ENCODE measurements at places on chromosomes 1 and 21.

DNA sequence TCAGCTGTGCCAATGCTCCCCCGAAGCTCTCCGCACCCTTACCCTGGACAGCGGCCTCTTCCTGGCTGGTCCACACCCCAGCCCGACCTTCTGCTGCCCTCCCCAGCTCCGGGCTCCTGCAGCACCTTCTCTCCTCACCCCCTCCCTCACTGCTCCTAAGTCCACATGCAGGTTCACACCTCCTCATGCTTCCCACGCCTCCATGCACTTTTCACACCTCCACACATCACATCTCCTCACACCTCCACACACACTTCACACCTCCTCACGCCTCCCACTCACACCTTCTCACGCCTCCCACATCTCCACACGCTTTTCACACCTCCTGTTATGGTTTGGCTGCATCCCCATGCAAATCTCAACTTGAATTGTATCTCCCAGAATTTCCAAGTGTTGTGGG is 18.9 kb downstream of the GPR137B start:
- no peak for DNase-seq

DNA sequence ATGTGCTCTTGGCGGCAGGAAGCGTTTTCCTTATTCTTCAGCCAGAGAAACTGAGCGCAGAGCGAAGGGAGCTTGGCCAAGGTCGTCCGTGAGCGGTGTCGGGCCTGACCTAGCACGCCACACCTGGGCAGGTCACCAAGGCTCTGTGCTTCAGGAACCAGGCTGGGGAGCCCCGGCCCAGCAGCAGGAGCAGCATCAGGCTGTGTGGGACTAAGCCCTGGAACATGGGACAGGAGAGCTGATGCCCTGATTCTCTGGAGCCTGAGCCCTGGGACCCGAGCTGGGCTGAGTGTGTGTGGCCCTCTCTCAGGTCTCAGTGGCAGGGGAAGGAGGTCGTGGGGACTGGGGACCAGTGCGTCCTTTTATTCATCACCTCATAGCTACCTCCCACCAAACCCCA is 65.2 kb upstream of the ABCG1 start:
- no peak for DNase-seq

GRCh38 chr1:231927431-231927830 is 300.8 kb downstream of the DISC1 start:
- DNase-seq: no peak

DNA sequence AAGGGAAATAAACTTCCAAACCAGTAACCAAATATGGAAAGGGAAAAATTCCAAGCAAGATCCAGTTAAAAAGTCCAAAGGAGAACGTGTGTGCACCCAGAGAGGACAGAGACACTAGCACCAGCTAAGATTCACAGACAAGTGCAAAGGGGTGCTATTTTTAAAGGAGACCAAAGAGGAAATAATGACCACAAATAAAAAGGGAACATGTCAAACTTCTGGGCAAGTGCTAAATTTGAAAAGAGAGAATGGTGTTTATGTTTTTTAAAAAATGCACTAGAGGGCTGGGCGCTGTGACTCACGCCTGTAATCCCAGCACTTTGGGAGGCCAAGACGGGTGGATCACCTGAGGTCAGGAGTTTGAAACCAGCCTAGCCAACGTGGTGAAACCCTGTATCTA is 8.6 kb downstream of the JAM2 start:
- DNase-seq: no peak

DNA sequence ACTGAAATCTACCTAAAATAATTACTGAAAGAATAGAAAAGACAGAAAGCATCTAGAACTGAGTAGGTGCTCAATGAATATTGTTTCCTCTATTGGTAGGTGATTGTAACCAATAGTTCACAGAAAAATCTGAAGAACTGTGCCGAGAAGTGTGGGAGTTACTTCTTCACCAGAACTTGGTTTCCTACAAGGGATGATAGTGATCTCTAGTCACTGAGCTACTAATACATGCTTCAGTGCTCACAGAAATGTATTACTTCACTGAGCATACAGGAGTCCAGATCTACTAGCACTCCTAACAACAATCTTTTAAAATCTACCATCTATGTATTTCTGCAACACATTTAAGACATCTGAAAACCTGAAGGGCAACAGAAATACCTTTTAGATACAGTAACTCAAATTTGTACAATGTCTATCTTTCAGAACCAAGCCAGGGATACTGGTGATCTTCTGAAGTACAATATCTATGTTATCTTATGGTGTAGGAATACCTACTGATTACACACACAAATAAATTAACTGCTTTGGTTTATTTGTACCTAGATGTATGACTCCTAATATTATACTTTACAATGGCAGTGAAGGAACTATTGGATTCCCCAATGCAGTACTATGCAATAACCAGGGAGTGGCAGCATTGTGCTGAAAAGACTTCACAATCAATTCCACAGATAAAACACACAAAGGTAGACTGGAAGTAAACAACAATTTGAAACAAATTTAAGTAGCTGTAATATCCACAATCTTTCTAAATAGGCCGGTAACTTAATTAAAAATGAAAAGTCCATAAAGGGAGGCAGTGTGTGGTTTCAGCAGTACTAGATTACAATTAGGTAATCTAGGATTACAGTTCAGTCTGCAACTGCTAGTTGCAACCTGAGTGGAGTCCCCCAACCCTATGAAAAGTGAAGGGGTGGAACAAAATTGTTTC is 243.0 kb downstream of the SLC45A1 start:
- no peak for DNase-seq

GRCh38 chr1:17059391-17060305 is 5.8 kb upstream of the SDHB start:
- no peak for DNase-seq

DNA sequence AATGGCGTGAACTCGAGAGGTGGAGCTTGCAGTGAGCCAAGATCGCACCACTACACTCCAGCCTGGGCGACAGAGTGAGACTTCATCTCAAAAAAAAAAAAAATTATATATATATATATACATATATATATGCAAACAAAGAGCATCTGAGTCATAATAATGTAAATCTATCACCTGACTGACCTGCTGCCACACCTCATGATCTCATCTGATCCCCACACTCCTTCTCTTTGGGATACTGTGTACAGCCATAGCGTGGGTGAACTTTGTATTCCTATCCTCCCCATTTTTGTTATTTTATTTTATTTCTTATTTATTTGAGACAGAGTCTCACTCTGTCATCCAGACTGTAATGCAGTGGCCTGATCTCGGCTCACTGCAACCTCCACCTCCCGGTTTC is 2.6 kb upstream of the HDAC1 start:
- no peak for DNase-seq

DNA sequence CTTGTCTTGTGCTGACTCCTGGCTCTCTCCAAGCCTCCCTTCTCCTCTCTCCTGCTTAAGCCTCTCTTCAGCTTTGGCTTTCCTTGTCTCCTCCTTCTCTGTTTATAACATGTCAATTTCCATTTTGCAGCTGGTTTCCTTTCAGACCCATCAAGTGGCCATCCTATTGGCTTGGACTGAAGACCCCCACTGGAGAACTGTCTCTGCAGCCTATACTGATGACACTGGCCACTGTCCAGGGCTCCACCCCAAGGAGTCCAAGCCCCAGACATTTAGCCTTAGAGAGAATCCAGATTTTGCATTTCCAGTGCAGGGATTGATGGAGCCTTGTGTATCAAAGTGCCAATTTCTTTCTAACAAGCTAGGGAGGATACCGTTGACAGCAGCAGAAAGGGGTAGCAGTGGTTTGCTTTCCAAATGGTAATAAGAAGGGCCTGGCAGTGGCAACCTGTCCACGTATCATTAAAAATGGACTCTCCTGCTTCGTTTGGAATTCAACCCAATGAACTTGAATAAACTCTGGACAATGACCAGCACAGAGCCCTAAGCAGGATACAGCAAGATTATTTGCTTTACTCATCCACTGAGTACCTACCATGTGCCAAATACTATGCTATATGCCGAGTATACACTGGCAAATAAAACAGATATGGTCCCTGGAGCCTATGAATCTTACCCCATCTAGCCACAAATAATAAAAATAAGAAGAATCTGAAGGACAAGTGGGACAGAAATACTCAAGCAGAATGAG is 6.5 kb downstream of the OVAAL start:
- DNase-seq: no peak

GRCh38 chr1:203359010-203359571 is 8.2 kb upstream of the FMOD start:
- DNase-seq: no peak

- DNase-seq: no peak
Observed at GRCh38 chr1:33334081-33334552, 13.2 kb upstream of the A3GALT2 start.
